OCI-M1 (cell line): ENCODE measurements at places on chromosomes 16 and 17.

- DNase-seq: no peak
Measured at GRCh38 chr17:4588898-4589625, 4.7 kb downstream of the SMTNL2 start.

DNA sequence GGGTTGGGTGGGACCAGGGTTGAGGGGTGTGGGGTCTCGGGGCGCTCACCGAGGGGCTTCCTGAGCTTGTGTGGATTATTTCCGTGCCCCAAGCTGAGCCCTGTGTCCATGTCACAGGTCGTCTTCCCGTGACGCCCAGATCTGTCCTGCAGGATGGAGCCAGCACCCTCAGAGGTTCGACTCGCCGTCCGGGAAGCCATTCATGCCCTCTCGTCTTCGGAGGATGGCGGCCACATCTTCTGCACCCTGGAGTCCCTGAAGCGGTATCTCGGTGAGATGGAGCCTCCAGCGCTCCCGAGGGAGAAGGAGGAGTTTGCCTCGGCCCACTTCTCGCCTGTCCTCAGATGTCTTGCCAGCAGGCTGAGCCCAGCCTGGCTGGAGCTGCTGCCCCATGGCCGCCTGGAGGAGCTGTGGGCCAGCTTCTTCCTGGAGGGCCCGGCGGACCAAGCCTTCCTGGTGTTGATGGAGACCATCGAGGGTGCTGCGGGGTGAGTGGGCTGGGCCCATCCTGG is 1.0 kb downstream of the TELO2 start:
- peak; percentile 13 for DNase-seq

DNA sequence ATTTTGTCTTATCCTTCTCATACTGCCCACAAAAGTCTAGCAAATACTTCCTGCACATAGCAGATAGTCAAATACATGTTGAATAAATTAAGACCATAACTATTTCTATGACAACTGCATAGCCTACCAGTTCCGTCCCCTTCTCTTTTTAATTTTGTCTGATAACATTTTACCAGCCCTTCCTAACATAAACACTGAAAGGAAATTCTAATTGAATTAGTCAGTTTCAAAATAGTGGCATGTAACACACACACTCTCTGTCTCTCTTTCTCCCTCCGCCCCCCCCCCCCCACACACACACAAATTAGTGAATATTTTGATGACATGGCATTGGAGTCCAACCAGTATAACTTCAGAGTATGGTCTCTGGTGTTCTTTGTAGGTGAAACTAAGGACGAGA is 41.8 kb downstream of the TNRC6C start:
- no peak for DNase-seq

DNA sequence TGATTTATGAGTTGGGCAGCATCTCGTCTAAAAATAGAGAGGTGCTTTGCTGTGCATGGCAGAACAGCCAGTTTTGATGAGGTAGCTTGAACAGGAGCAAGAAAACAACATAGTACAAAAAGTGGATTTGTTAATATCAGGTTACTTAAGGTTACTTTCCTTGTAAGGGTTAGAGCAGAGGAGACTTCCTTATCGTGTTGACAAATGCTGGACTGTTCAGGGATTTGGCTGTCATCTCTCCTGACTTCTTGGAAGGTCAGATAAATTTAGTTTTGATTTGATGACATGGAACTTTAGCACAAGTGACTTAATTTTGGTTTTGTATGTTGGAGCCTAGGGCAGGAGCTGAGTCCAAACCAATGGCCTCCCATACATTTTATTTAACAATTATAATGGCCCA is 163.9 kb upstream of the ELAC2 start:
- no peak for DNase-seq

- DNase-seq: peak; percentile 57
Measured at GRCh38 chr17:43534909-43535308, 11.2 kb downstream of the ETV4 start.

DNA sequence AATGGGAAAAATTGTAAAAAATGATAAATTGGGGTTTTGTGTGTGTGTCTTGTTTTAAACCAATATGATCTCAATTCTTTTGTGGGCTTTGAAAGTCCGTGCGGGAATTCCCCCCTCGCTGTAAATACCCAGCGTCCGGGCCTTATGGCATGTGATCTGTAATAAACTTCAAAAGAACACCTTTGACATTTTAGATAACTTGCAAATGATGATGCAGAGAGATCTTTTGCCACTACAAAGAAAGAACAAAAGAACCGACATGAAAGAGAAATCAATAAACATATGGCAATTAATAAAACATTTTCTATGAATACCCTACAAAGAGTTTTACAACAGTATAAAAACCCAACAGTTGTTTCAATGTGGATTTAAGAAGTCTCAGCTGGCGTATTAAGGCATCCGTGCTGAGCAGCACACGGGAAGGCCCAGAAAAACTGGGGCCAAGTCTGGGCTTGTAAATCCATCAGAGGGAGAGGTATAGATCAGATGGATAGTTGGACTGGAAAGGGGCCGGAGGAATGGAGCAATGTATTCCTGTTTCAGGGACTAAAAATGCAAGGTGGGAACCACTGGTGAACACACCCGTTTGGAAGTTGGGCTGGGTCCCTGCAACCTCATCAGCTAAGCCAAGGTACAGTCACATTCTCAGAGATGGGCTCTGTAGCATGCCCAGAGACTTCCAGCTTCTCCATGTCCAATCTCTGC is 115.2 kb downstream of the IRX5 start:
- no peak for DNase-seq

GRCh38 chr16:19290860-19291259 is 5.3 kb downstream of the CLEC19A start:
- DNase-seq: no peak

DNA sequence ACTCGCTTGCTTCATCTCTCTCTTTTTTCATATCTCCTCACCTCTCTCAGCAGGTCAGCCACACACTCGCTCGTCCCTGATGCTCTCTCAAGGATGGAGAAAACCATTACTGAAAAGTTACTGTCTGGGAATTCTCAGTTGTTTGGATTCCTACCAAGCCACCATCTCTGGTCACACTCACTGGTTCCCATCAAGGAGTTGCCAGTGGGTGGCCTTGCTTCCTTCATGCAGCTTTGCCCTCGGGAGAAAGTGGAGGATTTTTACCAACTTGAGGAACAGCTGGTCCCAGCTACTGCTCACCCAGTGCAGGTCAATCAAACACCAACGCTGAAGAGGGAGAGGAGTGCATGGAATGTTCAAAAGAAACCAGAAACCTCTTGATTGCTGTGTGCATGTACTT is 25.3 kb downstream of the MEOX1 start:
- no peak for DNase-seq

DNA sequence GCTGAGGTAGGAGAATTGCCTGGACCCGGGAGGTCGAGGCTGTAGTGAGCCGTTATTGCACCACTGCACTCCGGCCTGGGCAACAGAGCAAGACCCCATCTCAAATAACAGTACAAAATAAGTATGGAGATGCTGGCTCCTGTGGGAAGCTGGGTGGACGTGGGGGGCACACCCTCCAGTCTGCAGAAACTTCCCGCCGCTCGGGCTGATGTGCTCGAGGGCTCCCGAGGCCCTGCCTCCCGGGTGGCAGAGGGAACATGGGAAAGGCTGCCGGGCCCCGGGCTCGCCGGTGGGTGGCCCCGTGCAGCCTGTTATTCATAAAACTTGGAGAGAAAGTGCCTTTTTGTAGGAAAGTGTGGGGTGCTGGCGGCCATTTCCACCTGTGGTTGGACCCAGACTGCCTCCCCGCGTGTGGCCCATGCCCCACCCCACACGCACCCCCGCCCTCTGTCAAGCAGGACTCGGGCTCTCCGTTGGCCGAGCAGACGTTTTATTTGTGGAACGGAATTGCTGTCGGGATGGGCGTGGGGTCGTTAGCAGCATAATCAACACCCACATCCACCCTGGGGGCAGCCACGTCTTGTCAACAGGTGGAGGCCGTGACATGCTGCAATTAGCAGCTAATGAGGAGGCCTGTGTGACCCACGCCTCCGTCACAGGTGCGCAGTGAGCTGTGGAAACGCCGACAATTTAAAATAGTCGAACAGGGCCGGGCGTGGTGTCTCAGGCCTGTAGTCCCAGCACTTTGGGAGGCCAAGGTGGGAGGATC is 7.4 kb upstream of the CIAO3 start:
- no peak for DNase-seq

DNA sequence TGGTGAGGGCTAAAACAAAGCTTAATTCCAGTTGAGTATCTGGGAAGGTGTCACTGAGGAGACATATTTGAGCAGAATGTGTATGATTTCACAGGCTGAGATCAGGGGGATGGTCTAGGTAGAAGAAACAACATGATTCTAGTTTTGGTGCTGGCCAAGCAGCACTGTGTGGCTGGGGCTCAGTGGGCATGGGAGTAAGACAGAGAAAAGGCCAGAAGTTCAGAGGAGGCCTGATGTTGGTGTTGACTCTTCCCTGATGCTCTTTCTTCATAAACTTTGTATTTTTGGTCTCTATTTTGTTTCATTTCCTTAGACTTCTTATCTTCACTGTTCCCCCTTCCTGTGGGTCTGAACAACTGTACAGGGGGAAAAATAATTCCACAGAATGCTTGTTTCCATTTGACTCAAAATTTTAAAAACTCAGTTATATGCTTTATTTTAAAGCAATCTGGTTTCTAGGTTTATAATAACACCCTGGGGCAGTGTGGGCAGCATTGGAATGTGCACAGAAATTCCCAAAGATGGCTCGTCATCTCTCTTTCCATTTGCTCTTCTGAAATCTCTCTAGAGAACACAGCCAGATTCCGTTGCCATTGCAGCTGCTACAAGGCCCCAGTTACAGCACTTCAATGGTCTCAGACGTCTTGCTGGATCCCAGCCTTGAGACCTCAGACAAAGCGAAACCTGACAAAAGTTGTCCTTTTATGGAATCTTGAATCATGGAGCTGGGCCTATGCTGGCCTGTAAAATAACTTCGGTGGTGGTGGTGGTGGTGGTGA is 68.3 kb downstream of the SNX11 start:
- DNase-seq: no peak

DNA sequence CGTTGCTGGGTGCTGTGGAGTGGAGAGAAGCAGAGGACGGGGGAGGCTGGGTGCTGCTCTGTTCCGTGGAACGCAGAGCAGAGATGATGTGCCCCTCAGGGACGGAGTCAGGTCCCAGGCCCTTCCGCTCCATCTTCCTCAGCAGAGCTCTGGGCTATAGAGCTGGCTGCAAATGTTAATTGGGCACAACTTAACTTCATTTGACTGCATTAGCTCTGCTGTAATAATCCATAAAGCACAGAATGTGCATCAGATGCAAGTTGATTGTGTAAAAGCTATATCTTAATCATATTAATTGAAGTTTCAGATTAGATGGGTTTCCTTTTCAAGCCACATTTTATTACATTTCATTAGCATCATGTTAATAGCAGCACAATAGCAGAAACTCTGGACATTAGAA is 212.6 kb downstream of the ABCC12 start:
- DNase-seq: no peak

- no peak for DNase-seq
Measured at GRCh38 chr17:49850218-49850610, 2.3 kb upstream of the TAC4 start.

- peak; percentile 46 for DNase-seq
Measured at GRCh38 chr16:31695667-31696066, 168.0 kb downstream of the AHSP start.

DNA sequence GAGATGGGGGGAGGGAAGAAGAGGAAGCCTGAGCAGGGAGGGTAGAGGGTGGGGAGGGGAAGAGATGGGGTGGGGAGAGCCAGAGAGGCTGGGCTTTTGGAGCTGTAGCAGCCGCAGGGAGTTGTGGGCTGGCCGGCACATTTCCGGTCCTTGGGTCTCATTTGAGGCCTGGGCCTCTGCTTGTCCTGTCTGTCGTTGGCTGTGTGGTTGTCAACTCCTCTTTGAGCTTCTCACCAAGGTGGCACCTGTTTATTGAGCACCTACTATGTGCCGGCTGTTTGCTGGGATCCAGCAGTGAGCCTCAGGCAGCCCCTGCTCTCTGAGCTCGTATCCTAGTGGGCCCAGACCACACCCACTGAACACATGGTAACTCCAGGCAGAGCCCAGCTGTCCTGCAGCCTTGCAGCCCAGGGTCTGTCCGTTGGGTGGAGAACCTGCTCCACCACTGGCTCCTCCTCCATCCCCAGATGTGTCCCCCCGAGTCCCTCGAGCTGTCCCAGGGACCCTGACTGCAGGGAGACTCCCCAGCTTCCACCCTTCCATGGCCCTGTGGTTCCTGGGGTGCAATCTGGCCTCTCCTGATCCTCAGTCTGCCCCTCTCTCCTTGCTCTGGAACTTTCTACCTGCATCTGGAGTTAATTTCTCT is 164.9 kb downstream of the IRF8 start:
- no peak for DNase-seq

DNA sequence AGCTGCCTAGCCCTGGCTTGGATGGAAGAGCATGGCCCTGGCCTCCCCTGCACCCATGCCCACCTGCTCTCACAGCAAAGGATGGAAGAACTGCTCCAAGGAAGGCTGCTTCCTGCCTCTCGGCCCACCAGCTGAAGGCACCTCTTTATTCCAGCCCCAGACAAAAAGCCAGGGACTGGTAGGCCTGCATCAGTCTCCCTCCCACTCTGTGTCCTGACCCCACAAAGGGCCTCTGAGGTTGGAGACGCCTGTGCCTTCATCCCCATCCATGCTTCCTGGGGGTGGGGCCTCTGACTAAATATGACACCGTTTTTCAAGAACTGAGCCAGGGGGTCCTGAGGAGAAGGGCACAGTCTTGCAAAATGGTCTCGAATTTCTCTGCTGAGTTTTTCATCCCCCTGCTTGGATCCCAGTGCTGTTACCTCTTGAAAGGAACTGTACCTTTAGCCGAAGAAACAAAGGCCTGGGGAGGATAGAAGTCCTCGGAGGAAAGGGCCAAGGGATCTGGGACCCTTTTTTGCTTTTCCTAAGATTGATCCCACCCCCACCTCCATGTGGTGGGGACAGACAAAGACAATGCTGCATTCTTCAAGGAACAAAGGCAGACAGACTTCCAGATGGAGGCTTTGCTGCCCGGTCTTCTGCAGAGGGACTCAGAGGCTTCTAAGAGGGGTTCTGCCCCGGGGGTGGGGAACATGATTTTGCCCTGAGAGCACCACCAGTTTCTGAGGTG is 5.2 kb downstream of the C17orf50 start:
- DNase-seq: no peak

- DNase-seq: no peak
Measured at GRCh38 chr17:66772148-66772812, 62.6 kb upstream of the CACNG5 start.

GRCh38 chr17:59368218-59368857 is 36.9 kb downstream of the YPEL2 start:
- no peak for DNase-seq

GRCh38 chr17:39621523-39622379 is 5.0 kb upstream of the PPP1R1B start:
- DNase-seq: peak; percentile 91

GRCh38 chr16:4624015-4624826 is at the start of gene MGRN1:
Gene MGRN1 (plus strand): TSS chr16:4624826. CDS start chr16:4624961, 135 bp downstream.
- DNase-seq: peak; percentile 97

GRCh38 chr17:30290696-30291542 is 825 bp downstream of the BLMH start:
- peak; percentile 62 for DNase-seq
